Suppressor macrophage (primary cell): ENCODE measurements at places on chromosomes 16 and 17.

DNA sequence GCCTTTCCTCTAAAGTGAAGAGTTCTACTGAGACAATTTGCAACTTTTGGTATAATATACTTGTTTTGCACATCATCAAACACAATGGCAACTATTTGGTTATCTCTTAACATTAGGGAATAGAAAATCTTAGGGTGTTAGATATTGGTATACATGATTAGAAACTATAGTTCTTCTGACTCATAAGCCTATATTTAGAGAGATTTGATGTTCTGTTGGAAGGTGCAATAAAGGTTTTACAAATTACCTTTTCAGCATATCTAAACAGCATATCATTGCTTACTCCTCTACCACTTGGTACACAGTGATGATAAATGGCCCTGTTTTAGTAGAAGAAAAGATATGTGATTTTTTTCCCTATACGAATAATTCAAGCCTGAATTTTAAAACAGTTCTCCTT is 6.2 kb downstream of the EVI2B start:
- no peak for DNase-seq

DNA sequence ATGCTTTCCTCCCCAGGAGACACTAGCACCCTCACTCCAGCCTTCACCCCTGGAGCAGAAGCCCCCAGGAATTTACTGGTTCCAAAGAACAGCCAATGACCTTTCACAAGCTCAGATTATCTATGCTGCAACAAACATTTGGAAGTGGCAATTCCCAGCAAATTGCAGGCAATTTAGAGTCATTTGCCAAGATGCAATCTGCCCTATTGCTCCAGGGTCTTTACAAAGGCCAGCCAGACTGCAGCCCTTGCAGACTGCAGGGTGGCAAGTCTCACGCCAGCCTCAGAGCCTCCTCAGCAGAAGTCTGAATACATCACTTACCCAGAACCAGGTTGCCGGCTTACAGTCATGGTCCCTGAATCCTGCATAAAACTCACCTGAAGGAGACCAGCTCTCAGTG is 21.8 kb downstream of the AXIN1 start:
- DNase-seq, result no peak

GRCh38 chr17:71764505-71764904 is 356.3 kb upstream of the SOX9 start:
- no peak for DNase-seq

DNA sequence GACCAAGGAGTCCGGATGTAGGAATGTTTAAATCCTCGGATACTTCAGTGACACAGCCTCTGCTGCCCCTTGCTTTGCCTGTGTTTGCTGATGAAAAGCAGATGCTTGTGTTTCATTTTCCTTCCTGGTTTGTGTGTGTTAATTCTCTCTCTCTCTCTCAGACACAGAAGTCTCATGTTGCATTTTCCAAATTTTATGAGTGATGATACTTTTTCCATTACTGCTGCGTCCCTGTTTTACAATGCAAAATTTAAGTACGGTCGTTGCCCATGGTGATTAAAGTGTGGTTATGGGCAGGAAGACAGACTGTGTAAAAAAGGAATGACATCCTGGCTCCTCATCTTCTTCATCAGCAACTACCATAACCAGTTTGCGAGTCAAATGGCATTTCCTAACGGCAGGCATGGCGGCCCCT is 5.7 kb downstream of the RMI2 start:
- no peak for DNase-seq

- DNase-seq, result peak; percentile 91
These were observed 12.4 kb upstream of the GUCY2D start for GRCh38 chr17:7989781-7990655.

- DNase-seq, result no peak
These were observed 163.6 kb upstream of the C17orf78 start for GRCh38 chr17:37212179-37212578.

- peak; percentile 61 for DNase-seq
These were observed 58.2 kb upstream of the HAPSTR1 start for GRCh38 chr16:9033125-9033830.

DNA sequence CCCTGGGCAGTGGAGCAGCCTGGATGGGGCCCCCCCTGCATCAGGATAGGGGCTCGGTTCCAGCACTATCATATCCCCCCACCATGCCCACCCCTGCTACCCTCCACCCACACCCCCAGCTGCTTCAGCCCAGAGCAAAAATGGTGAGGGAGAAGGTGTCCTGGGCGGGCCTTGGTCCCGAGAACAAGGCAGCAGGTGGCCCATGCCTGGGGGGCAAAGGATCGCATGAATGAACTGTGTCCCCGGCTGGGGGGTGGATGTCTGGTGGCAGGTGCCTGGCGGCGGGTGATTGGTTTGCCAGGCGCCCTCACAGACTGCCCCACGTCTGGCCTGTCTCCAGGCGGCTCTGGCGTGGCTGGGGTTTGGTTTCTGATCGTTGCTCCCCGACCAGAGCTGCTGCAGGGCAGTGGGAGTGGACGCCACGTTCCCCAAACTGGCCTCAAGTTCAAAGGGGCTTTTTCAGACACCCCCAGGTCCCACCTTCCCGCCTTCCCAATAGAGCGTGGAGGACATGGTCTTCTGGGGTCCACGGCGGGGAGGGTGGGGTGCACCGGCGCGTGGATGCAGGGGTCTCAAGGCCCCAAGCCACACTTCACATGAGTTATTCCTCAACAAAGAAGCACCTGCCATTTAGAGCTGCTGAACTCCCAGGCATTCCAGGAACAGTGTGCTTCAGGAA is 12.6 kb downstream of the UTS2R start:
- no peak for DNase-seq

- no peak for DNase-seq
These were observed 25.4 kb downstream of the SMTNL2 start for GRCh38 chr17:4609761-4610160.

DNA sequence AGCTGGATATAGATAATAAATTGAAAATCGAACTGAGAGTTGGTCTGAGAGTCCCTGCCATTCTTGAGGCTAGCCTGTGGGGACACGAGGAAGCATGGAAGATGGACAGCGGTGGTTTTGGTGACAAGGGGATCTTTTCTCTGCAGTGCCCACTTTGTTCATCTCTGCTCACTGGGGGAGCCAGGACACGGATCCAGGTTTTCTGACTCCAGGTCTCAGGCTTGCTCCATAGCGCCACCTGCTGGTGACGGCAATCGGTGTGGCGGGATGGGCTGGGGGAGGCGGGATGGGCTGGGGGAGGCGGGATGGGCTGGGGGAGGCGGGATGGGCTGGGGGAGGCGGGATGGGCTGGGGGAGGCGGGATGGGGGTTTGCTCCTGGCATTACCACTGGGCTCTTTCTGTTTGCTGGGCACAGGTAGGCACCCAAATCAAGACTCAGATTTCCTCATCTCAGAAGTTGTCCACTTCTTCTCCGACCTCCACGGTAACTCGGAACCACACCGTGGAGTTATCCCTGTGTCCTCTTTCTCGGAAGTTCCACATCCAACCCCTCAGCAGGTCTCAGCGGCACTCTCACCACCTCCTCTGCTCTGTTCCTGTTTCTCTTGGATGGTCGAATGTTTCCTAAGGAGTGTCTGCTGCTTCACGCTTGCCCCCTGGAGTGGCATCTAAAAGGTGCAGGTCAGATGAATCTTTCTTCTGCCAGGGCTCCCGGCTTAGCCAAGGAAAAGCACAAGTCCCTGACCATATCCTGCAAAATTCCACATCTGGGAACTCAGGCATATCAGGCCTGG is 142.4 kb downstream of the CYLD start:
- DNase-seq, result peak; percentile 14

- DNase-seq, result no peak
These were observed 50.8 kb downstream of the MRTFB start for GRCh38 chr16:14121872-14122271.

DNA sequence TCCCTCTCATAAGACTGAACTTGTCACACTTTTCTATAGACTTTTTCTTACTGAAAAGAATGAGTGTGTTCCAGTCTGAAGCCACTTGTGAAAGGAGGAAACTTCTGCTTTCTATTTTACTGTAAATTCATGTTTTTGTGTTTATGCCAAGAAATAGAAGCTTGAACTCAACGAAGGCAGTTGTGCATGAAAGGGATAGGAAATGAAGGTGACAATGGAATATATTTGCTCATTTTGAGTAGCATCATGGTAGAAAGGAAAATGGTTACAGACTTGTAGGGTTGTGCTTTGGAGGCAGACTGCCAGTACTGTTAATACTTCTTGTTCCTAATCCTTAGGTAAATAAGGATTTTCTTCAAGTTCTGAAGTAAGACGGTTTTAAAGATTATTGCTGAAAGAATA is 8.1 kb downstream of the CLTC start:
- peak; percentile 9 for DNase-seq

DNA sequence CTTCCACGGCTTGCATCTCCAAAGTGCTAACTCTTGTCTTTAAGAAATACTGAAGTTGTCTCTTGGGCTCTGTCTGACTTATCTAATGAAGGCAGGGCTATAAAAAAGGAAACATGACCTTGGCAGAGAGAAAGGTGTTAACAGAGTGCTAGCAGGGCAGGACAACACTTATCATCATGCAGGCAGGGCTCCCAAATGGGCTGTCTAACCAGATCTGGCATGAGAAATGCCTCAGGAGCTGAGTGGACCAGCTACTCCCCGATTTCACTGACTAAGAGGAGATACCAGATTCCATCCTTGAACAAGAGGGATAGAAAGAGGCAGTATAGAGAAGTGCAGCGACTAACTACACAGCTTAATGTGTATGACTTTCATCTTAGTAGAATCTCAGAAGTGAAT is 32.6 kb downstream of the PMP22 start:
- no peak for DNase-seq

DNA sequence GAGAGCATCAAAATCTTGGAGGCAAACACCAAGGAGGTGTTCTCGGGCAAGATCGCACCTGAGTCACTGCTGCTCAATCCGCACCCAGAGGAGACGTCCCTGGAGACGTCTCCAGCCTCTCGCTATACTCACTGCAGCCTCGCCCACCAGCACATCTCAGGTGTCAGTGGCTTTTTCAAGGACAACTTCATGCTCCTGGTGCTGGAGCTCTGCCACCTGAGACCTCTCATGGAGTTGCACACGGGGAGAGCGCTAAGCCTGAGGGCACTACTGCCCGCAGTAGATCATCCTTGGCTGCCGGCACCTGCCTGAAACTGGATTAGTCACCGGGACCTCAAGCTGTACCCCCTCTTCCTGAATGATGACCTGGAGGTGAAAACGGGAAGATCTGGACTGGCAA is 2.6 kb upstream of the MBTPS1 start:
- DNase-seq, result no peak

GRCh38 chr17:66777689-66778225 is 57.2 kb upstream of the CACNG5 start:
- DNase-seq, result no peak

DNA sequence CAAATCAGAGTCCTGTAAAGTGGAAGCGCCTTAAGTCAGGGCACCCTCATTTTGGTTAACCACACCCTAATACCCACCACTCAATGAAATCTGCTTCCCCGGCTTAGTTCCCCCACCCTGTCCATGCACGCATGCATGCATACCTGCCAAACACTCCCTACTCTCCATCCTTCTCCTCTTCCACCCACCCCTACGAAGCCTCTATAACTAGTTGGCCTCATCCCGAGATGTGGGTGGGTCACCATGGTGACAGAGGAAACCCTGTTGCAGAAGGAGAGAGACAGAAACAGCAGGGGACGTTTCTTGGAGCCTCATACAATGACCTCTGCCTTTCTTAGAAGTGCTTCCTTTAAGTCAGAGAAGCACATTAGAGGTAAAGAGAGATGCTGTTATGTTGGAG is 46.8 kb upstream of the DNAH9 start:
- no peak for DNase-seq

- no peak for DNase-seq
These were observed 27.9 kb downstream of the ADCY7 start for GRCh38 chr16:50293994-50294855.

DNA sequence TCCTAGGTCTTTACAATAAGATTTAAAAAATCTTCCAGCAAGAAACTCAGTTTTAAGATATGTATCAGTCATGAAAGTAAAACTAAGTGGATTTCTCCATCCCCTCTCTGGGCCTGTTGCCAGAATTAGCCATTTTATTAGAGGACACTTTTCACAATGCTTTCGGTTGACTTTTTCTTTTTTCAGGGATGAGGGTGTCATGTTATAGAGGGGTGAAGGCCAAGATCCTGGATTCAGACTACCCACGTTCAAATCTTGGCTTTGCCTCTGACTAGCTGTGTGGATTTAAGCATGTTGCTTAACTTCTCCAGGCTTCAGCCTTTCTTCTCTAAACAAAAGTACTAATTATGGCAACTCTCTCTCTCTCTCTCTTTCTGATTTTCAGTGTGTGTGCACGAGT is 111.7 kb upstream of the COX10 start:
- peak; percentile 6 for DNase-seq

- DNase-seq, result no peak
These were observed 288.8 kb downstream of the KIF2B start for GRCh38 chr17:54111576-54111975.

DNA sequence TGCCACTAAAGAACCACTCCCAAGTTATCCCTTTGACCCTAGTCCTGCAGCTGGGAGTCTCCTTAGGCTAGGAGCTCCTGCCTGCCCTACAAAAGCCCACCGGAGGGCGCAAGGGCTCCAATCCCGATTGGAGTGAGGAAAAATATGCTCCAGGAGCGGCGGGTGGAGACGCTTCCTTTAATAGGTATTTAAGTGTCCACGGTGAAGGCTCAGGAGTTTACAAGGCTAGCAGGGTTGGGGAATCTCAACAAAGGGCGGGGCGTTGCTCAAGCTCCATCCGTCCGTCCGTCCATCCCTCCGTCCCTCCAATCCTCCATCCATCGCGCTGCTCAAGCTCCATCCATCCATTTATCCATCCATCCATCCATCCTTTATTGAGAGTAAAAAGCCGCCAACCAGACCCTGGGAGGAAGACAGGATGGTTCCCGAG is 556 bp upstream of the SPNS1 start:
- DNase-seq, result peak; percentile 59

GRCh38 chr17:20823905-20824304 is 218.9 kb downstream of the USP22 start:
- DNase-seq, result no peak

GRCh38 chr16:27556471-27556870 is 6.5 kb downstream of the KATNIP start:
- DNase-seq, result no peak

- DNase-seq, result peak; percentile 58
These were observed 10.3 kb downstream of the NT5M start for GRCh38 chr17:17313350-17313991.

- DNase-seq, result no peak
These were observed 3.0 kb upstream of the ZDHHC7 start for GRCh38 chr16:85014311-85014710.

GRCh38 chr17:74918906-74919305 is 4.1 kb downstream of the USH1G start:
- no peak for DNase-seq

DNA sequence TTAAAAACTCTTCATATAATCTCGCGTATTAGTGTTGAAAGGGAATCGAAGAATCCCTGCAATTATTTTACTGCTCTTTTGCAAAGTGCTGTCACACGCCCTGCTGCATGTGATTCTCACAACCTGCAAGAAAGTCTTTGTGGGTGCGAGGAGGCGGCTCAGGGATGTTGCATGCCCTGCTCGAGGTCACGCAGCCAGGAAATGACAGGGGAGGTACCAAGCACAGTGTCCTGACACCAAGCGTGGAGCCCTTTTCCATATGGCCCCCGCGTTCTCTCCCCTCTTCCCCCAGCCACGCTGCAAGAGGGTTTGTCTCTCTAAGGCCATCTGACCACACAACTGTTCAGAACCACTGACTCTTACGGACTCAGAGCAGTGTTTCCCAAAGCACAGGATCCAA is 37.6 kb downstream of the OR3A1 start:
- DNase-seq, result peak; percentile 12
